ENCODE measurements at places on chromosomes 6 and 20. TPM values are rescaled to one million over a fixed set of nuclear protein-coding genes. Genes with fewer than 3 reads are reported as not detected.

TRDN gene
- not detected for total RNA-seq

MUC22 gene
- 0.05 TPM for total RNA-seq

FAM229B gene
- total RNA-seq: 9.3 TPM

TBXT gene
- total RNA-seq: not detected

GLP1R gene
- total RNA-seq: not detected
